ENCODE measurements at places on chromosomes 4 and X.

DNA sequence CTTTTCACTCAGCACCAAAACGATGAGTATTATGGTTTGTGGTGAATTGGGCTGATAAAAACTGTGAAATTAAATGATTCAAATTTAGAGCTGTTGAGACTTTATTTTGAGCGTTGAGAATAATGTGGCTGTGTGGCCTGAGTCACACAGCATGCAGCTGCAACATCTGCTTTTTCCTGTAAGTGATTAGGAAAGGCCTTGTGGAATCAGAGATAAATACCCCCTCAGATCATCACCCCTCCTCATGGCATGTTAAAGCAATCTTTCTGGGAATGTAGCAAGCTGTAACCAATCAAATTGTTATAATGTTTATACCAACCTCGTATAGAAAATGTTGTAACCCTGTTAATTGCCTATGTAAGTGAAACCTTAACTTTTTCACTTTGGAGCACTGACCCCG, 90.0 kb upstream of the GRPR start:
- no peaks in the 10 kb centered on the region for H3K27me3 ChIP-seq
- H3K4me1 ChIP-seq = no peaks in the 10 kb centered on the region
- no peaks in the 10 kb centered on the region for H3K36me3 ChIP-seq
- H3K4me3 ChIP-seq = no peak overlapping the region

- no peaks in the 10 kb centered on the region for H3K27me3 ChIP-seq
- H3K36me3 ChIP-seq = no peaks in the 10 kb centered on the region
- no peak for DNase-seq
- no peak overlapping the region for H3K27ac ChIP-seq
- H3K4me1 ChIP-seq = no peaks in the 10 kb centered on the region
Measured at GRCh38 chr4:138158746-138159297, 83.3 kb downstream of the SLC7A11 start.

DNA sequence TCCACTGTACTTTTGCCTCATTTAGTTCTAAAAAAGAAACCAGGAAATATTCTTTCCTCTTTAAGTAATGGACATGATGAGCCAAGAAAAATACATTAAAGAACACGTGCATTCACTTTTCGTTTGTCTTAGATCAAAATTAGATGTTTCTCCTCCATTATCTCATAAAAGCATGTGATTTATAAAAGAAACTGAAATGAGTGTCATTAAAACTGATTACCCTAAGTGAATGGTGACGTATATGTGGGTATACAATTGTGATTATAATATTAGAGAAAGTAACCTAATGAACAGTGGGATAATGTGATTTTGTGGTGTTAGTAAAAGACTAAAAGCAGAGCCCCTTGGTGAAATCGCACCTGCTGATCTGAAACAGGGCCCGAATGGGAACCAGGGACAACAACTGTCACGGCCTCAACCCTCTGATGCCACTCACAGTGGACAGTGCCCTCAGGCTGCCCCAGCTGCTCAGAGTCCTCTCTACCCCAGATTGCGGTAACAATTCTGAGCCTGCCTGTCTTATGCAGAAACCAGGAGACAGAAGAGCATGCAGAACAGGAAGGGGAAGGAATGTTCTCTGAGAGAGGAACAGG, 25.7 kb upstream of the HS6ST2 start:
- H3K4me3 ChIP-seq = no peak overlapping the region
- no peaks in the 10 kb centered on the region for H3K4me1 ChIP-seq
- no peak overlapping the region for H3K27ac ChIP-seq

DNA sequence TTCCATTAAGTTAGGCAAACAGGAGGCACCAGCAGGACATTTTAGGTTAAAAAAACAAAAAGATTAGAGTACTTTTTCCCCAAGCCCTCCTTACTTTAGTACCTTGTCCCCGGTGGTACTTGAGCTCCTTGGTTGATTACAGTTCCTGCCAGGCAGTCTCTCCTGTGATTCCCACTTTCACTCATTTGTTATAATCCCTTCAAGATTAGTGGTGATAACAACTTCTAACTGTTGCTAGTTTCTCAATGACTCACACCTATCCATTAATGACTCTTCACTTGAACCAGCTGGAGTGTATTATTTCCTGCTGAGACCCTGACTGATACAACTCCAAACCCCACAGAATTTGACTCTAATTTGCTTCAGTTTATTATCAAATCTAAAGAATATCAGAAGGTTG, 765.0 kb upstream of the DIAPH2 start:
- H3K27me3 ChIP-seq = peaks cover 3% of the 10 kb centered on the region
- no peak overlapping the region for H3K27ac ChIP-seq
- DNase-seq = no peak

DNA sequence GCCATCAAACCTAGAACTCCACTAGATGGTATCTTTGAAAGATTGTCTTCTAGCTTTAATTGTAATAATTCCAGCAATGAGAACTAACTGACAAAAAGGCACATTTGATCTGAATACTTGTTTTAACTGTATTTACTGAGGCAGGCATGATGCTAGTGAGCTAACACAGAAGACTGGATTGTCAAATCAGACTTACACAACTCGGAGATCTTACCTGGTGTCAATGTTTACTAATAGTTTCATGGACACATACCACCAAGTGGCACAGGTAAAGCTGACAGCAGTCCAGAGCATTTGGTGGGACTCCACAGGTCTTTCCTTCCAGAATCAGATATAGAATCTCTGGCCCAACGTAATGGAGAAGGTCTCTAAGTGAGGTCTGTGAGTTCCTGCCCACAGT, 229.9 kb upstream of the BOD1L1 start:
- H3K36me3 ChIP-seq = no peaks in the 10 kb centered on the region
- no peak overlapping the region for H3K27ac ChIP-seq
- H3K4me3 ChIP-seq = no peak overlapping the region
- no peaks in the 10 kb centered on the region for H3K27me3 ChIP-seq
- no peaks in the 10 kb centered on the region for H3K4me1 ChIP-seq

DNA sequence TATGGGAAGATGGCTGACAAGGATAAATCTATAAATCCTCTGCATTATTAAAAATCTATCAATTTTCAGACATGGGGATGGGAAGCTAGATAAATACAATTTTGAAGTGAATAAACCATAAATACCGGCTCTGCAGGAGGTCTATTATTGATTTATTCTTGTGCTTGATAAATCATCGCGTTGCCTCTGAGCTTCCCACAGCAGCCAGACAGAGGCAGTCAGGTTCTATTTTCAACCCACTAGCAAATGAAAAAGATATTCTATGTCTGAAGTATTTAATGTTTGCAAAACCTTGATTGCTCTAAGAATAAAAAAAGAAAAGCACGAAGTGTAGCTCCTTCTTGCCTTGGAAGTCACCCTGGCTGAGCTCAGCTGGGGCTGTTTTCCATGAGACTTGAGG, 216.2 kb downstream of the DHRSX start:
- H3K27me3 ChIP-seq = peaks cover 2% of the 10 kb centered on the region
- peaks cover 5% of the 10 kb centered on the region for H3K4me1 ChIP-seq
- DNase-seq = no peak

- DNase-seq = no peak
- no peak overlapping the region for H3K27ac ChIP-seq
- H3K27me3 ChIP-seq = peaks cover 7% of the 10 kb centered on the region
- no peaks in the 10 kb centered on the region for H3K36me3 ChIP-seq
Measured at GRCh38 chr4:6232836-6233785, 32.8 kb upstream of the JAKMIP1 start.
